ENCODE measurements at places on chromosomes 5 and 9.
A peak's percentile ranks its signal among the peaks of the same experiment; 100 is the strongest.

DNA sequence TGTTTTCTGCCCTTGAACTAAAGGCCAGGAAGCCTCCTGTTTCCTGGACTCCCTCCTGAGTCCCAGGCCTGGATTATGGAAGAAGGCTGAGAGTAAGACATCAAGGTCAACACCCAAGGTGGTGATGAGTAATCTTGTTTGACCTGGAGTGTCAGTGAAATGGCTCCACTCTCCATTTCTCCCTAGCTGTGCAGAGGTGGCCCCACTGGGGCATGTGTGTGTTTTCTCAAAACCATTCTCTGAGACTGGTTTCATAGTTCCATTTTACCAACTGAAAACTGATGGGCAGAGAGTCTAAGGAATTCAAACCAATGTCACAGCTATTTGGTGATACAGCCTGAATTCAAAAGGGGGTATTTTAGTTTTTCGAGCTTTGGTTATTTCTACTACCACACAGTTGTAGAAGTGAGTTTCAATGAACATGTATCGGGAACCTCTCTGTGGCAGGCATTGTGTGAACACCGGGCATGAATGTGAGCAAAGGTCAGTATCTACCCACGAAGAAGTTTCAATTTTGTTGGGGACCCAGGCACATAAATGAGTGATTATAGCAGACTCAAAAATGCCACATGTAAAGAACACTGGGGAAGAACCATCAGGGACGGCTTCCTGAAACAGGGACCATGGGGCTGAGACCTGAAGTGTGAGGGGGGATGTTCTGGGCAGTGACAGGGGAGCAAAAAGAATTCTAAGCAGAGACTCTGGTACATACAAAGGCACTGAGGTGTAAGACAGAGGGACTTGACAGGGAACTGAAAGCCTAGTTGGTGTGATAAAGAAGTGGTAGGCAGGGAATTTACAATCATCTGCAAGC is 269.6 kb upstream of the KLF4 start:
- DNase-seq: no peak

DNA sequence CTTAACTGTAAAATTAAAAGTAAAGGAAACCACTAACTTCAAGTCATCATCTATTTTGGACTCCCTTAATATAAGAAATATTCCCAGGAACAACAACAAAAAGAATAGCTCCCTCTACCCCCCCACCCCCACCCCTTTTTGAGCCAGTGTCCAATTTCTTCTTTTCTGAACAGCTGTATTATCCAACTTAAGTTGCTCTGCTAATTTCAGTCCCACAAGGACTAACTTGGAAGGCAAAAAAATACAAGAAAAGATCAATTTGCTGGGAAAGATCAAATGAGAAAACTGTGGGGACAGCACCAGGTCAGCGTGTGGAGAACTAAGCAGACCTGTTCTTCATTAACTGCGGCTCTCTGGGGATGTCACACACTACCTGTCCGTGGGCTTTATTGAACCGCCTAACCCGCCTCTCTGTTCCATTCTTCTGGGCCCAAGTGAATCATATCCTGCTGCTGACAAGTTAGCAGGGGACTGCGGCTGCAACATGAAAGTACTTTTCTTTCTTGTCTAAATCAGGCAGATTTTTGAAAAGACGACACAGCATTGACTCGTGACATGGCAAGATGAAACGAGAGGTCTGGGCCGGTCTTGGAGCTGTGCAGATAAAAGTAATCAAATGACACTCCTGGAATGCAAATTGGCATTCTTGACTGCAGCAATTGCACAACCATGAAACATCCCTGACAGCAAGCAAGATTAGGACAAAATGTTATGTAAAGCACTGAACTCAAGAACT is 2.7 kb downstream of the BNC2 start:
- DNase-seq: peak; percentile 59

- DNase-seq: no peak
Measured at GRCh38 chr9:131886826-131887225, 146.9 kb upstream of the RAPGEF1 start.

DNA sequence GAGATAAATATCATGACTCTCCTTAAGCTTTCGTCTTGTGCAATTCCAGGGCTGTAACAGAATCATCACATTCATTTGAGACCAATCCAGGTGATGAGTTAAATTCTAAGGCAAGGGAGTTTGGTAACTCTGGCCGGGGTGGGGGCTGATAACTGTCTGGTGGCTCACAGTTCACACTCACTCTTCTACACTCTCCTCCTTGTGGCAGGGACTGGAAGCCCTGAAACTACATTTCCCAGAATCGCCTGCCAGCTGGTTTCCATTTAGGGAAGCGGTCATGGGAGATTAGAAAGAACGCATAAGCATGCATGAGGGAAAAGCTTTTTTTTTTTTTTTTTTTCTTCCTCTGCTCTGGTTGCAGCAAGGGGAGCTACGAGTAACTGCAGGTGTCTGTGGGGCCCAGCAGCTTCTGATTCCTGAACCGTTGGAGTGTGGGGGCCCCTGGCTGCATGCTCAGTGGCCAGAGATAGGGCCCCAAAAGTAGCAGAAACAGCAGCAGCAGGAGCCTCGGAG is 154.8 kb upstream of the TBC1D2 start:
- peak; percentile 56 for DNase-seq

DNA sequence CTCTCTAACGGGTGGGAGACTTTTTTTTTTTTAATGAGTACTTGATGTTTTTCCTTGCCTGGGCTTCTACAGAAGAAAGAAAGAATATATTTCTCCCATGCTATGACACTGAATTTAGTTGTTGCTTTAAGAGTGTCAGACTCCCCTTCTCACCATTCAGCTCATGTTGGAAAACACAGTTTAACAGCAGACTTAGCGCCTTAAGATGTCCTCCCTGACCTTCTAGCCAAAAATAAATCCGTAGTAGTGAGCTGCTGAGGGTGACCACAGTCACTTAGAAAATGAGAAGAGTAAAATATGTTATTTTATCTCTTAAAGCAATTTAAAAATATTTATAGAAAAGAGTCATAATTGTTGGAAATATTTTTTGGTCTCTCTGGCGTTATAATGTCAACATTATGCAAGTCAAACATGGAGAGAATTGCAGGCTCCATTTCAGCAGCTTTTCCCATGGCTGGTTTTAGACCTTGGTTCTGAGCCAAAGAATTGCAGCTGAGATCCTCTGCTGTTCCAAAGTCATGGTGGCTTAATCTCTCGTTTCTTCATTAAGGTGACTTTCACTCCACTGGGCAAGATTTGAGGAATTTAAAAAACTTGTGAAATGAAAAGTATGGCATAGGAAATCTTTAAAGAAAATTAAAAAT is 143.5 kb downstream of the GHR start:
- DNase-seq: no peak

- no peak for DNase-seq
Measured at GRCh38 chr5:92641031-92641962, 939.7 kb downstream of the NR2F1-AS1 start.

- no peak for DNase-seq
Measured at GRCh38 chr5:126335886-126336285, 87.3 kb upstream of the GRAMD2B start.

GRCh38 chr5:34957857-34958690 is 28.7 kb downstream of the DNAJC21 start:
- DNase-seq: peak; percentile 36

GRCh38 chr9:112249277-112249676 is 74.2 kb upstream of the SUSD1 start:
- no peak for DNase-seq

- no peak for DNase-seq
Measured at GRCh38 chr5:66615136-66615535, 18.9 kb downstream of the MAST4 start.

DNA sequence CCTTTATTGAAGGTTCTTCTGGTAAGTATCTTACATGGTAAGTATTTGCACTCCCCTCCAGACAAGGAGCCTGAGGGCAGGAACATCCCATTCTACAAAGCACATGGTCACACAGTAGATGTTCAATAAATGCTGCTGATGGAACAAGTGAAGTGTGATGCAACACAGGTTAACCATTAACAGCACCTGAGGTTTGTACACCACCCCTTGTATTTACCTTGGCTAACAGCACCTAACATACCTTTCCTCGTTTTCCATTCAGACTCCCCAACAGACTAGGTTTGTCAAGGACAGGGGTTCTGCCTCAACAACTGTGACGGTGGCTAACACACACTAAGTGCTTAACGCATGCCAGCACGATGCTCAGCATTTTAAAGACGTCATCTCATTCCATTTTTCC is 213.6 kb downstream of the MAPKAP1 start:
- no peak for DNase-seq

DNA sequence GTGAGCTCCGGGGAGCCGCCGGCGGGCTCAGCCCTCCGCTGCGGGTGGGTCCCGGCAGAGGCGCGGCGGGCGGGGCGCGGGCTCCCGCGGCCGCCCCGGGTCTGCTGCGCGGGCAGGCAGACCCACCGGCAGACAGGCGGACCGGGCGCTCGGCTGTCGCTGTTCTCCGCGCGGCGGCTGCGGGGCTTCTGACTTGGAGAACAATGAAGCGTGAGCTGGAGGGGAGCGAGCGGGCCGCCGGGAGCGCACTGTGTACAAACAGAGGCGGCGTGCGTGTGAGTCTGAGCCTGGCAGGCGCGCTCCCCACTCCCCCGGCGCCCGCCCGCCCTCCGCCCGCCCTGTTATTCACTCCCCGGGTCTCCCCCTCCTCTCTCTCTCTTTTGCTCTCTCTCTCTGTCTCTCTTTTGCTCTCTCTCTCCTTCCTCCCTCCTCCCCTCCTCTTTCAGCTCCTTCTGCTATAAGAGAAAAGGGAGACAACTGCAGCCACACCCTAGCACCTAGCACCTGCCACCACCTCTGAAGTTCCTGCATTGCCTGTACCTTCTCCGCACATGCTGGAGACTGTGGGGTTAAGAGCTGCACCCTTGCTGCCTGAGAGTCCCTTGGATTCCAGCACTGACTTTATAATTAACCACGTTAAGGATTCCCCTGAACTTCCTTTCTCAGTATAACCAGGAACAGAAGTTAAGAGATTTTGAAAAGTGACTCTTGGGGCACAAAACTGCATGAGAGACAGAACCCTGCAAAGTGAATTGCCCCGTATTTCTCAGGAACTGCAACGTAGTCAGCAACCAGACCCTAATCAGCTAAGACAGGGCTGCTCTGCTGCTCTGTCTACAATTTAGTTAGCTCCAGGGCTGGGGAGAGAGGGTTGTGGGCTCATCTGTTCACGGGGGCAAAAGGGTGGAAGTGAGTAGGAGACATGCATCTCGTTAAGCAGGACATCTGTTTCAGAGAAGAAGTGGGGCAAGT is at the start of gene EDIL3:
EDIL3 (minus strand) TSS at position 277 of the 972 bp plus-strand sequence. CDS start 506 bp downstream, outside the sequence.
- peak; percentile 55 for DNase-seq

DNA sequence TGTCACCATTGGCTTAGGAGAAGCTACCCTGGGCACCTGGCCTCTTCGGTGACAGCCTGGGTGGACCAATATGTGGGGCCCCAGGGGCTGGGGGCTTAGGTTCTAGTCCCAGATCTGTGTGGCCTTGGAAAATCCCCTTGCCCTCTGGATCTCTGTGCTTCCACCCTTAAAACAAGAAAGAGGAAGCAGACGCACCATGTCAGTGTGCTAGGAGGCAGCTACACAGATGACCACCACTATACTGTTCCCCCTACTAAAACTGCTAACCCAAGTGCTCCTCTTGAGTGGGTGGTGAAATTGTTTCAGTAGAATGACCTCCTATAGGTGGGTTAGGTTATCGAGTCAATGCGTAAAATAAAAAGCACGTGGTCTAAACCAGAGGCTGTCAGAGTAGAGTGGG is 31.0 kb downstream of the AFAP1L1 start:
- DNase-seq: peak; percentile 35

GRCh38 chr9:116377179-116377798 is 223.7 kb downstream of the PAPPA start:
- no peak for DNase-seq

GRCh38 chr5:36502608-36503007 is 103.8 kb upstream of the SLC1A3 start:
- DNase-seq: no peak

GRCh38 chr9:71652480-71652879 is 115.8 kb downstream of the CEMIP2 start:
- no peak for DNase-seq

GRCh38 chr5:76831110-76831452 is 12.3 kb downstream of the F2RL1 start:
- no peak for DNase-seq

GRCh38 chr5:156621719-156622118 is 228.4 kb upstream of the PPP1R2B start:
- DNase-seq: no peak

DNA sequence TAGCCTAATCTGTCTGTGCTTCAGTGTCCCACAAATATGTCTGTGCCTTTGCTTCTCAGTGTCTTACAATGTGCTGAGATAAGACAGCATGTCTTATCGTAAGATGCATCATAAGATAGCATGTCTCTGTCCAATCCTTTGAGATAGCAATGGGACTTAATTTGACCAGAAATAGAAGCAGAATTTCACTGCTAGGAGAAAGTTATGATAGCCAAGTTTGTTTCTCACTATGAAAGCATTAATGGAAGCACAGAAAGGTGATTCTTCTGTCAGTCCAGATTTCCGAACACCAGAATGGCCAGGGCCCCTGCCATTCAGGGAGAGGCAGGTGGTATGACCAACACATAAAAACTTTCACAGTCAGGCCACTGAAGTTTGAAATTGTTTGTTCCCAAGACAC is 111.4 kb downstream of the TRIM32 start:
- no peak for DNase-seq

- no peak for DNase-seq
Measured at GRCh38 chr5:138472353-138472752, 7.1 kb downstream of the EGR1 start.

GRCh38 chr5:111781200-111781599 is 24.2 kb upstream of the NREP start:
- no peak for DNase-seq

GRCh38 chr9:116365056-116365471 is 211.5 kb downstream of the PAPPA start:
- DNase-seq: no peak

GRCh38 chr5:172541773-172542136 is 87.4 kb upstream of the SH3PXD2B start:
- DNase-seq: no peak

DNA sequence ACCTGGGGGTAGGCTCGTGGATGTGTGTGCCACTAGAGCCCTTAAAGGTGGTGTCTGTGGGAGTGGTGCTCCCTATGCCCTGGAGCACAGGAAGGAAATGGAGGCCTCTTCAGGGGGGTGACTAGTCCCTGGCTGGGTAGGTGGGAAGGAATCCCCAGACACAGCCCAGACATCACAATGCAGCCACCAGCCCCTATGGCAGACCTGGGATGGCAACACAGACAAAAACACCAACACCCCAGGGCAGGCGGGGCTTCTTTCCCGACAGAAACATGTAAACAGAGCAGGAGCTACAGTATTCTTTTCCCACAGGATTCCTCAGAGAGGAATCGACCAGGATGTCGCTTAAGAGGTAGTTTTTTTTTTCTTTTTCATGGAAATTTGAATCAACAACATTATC is 10.4 kb upstream of the NR5A1 start:
- DNase-seq: no peak
